T-helper 17 cell (primary cell): ENCODE measurements at places on chromosomes 5 and 9. TPM values are rescaled to one million over a fixed set of nuclear protein-coding genes. Genes with fewer than 3 reads are reported as not detected.
A peak's percentile ranks its signal among the peaks of the same experiment; 100 is the strongest.

The C5orf63 gene
- total RNA-seq = 5.6 TPM

The KYAT1 gene
- 5.7 TPM for total RNA-seq

The PCDHGA10 gene
- 0.18 TPM for total RNA-seq

The SLC34A3 gene
- total RNA-seq = not detected

The NFX1 gene
- 42.0 TPM for total RNA-seq

The NUTM2F gene
- total RNA-seq = not detected

The LCN9 gene
- not detected for total RNA-seq

The PCSK1 gene
- total RNA-seq = not detected

The SLCO6A1 gene
- total RNA-seq = not detected

DNA sequence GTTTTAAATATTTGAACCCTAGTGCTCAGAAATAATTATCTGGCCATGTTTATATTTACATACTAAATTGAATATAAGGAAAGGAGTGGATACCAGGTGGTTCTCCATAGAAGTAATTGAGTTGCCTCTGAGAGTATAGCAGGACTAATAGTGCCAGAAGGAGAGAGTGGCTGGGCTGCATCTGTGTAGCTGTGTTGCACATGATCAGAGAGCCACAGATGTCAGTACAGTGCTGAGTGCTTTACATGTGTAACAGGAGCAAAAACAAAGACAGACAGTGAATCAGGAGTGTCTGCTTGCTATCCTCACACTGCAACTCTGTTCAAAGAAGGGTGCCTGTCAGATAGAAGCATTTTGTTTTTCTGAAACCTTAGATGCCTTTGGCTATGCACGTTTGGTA is 353.9 kb upstream of the PAPPA start:
- no peak overlapping the region for H3K4me3 ChIP-seq
- DNase-seq = no peak
- no peaks in the 10 kb centered on the region for H3K4me1 ChIP-seq
- no peak overlapping the region for H3K27ac ChIP-seq
- no peaks in the 10 kb centered on the region for H3K36me3 ChIP-seq
- H3K27me3 ChIP-seq = no peaks in the 10 kb centered on the region

DNA sequence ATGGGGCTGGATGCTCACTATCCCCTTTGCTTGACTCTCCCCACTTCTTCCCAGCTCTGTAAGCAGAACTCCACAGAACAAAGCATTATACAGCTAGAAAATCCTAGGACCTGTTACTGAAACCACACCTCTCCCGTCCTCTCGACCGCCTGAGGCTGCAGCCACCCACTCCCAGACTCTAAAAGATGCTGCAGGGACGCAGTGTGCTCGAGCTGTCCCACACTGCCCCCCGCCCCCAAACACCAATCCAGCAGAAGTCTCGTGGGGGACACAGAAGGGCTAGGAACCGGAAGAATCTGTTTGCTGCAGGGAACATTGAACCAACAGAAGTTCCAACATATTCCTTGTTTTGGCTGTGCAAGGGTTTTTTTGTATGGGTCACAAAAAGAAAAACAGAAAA is 7.6 kb downstream of the CAMK2A start:
- no peak for DNase-seq
- no peak overlapping the region for H3K27ac ChIP-seq
- H3K4me3 ChIP-seq = peak overlapping the region; percentile 49
- peaks cover 8% of the 10 kb centered on the region for H3K4me1 ChIP-seq
- H3K36me3 ChIP-seq = no peaks in the 10 kb centered on the region

DNA sequence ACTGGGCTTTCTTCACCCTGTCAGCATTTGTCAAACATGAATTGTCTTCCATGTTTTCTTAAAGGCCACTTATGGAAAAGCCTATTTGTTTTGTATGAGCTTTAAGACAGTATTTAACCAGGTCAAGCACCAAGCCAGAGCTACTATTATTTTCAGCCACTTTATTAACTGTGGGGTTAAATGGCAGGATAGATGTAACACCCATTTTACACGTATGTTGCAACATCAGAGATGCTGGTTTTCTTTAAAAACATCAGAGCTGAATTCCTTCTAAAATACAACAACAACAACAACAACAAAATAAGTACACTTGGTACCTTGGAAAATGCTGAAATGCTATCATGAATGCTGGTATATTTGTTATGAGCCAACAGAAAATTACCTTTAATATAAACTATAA is 13.6 kb downstream of the ARRDC3 start:
- peaks cover 2% of the 10 kb centered on the region for H3K36me3 ChIP-seq
- H3K27me3 ChIP-seq = no peaks in the 10 kb centered on the region
- DNase-seq = no peak
- H3K4me3 ChIP-seq = no peak overlapping the region
- H3K4me1 ChIP-seq = peaks cover 8% of the 10 kb centered on the region

DNA sequence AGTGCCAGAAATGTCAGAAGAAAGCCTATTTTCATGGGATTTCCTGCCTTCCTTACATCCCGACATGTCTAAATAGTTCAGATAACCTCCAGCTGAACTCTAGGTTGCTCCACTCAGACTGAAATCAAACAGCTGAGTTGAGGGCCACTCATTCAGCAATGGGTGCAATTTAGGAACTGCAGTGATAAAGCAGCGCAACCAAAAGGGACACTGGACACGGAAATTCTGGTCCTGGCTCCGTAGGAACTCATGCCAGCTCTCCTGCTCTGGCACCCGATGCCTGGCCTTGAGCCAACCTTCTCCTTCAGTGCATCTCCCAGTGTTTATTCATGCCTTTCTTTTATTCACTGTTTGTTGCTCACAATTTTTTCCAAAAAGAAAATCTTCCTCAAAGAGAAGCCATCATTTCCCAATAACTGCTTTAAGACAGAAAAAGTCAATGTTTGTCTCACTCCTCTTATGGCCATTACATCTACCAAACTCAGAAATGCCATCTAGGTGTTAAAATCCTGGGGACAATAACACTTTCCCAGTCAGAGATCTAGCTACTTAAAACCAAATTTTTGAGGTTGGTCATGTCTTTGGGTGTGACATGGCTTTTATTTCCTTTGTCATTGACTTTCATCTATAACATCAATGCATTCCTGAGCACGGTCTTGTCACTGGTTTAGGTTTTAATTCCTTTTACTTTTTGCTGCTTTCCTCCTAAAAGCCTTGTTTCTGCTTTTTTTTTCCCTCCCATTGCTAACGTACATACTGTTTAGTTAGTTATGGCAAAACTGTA is 126.9 kb downstream of the PDE4D start:
- peaks cover 10% of the 10 kb centered on the region for H3K4me1 ChIP-seq
- peak overlapping the region; percentile 31 for H3K4me3 ChIP-seq
- peak overlapping the region; percentile 74 for H3K27ac ChIP-seq
- peaks cover 49% of the 10 kb centered on the region for H3K27me3 ChIP-seq

- no peak overlapping the region for H3K4me3 ChIP-seq
- H3K27ac ChIP-seq = no peak overlapping the region
- no peak for DNase-seq
- peaks cover 70% of the 10 kb centered on the region for H3K27me3 ChIP-seq
- H3K4me1 ChIP-seq = peaks cover 2% of the 10 kb centered on the region
Observed at GRCh38 chr9:138071292-138071691, 193.7 kb downstream of the CACNA1B start.

GRCh38 chr9:81629440-81629839 is 59.9 kb downstream of the TLE1 start:
- H3K27ac ChIP-seq = no peak overlapping the region
- DNase-seq = no peak
- H3K4me3 ChIP-seq = no peak overlapping the region
- H3K36me3 ChIP-seq = peaks cover 2% of the 10 kb centered on the region

GRCh38 chr9:118761016-118761790 is 608.0 kb downstream of the BRINP1 start:
- H3K27ac ChIP-seq = no peak overlapping the region
- H3K27me3 ChIP-seq = no peaks in the 10 kb centered on the region
- no peaks in the 10 kb centered on the region for H3K4me1 ChIP-seq
- no peak overlapping the region for H3K4me3 ChIP-seq

- H3K36me3 ChIP-seq = peaks cover 2% of the 10 kb centered on the region
- H3K27ac ChIP-seq = no peak overlapping the region
- peaks cover 2% of the 10 kb centered on the region for H3K4me1 ChIP-seq
- H3K4me3 ChIP-seq = no peak overlapping the region
Observed at GRCh38 chr5:158979749-158980521, 119.8 kb downstream of the EBF1 start.

DNA sequence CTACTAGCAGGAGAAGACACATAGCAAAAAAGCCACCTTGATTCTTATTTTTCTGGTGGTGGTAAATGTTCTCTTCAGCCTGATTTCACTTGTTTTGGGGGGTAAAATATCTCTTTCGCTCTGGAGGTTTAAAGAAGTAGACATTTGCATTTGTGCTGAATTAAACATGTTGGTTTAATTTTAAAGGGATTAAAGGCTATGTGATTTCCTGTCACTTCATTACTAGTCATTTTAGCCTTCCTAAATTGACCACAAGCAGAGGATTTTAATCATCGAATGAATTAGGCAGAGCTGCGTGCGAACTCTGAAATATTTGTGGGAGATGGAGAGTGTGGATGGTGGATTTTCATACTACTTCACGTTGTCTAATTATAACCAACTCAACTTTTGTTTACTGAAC is 4.8 kb downstream of the RASGRF2 start:
- H3K27ac ChIP-seq = peak overlapping the region; percentile 73
- peaks cover 38% of the 10 kb centered on the region for H3K4me1 ChIP-seq
- peaks cover 3% of the 10 kb centered on the region for H3K36me3 ChIP-seq
- DNase-seq = no peak
- H3K4me3 ChIP-seq = peak overlapping the region; percentile 73

DNA sequence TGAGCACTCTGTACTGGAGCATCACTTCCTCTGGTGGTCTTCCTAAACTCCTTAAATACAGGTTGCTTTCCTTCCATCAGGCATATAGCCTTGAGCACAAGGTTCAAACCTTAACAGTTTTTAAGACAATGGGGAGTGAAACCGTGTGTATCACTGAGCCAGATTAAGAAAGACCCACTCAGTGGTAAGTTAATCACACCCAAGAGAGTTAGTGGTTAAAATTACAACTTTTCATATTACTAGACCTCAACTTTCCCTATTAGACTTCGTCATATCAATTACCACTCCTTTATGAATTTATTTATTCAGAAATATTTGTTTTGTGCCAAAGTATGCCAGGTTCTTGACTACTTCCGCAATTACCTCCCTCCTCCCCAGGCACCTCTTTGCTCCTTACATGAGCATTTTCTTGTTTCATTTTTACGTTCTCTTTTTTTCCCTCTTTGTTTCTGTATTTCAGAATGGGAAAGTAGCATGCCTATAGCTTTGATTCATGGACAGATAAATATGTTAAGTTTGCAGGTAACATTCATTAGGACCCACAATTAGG is 351.0 kb downstream of the KIAA0825 start:
- peaks cover 3% of the 10 kb centered on the region for H3K36me3 ChIP-seq
- H3K4me1 ChIP-seq = no peaks in the 10 kb centered on the region
- no peak overlapping the region for H3K27ac ChIP-seq
- no peaks in the 10 kb centered on the region for H3K27me3 ChIP-seq
- DNase-seq = no peak

- peaks cover 6% of the 10 kb centered on the region for H3K36me3 ChIP-seq
- H3K4me3 ChIP-seq = no peak overlapping the region
- no peak for DNase-seq
Observed at GRCh38 chr5:75608870-75609269, 2.4 kb upstream of the ANKDD1B start.

- H3K27me3 ChIP-seq = no peaks in the 10 kb centered on the region
- H3K27ac ChIP-seq = no peak overlapping the region
- H3K4me1 ChIP-seq = no peaks in the 10 kb centered on the region
- no peak overlapping the region for H3K4me3 ChIP-seq
- H3K36me3 ChIP-seq = no peaks in the 10 kb centered on the region
Observed at GRCh38 chr9:29816954-29817703, 2243.8 kb upstream of the C9orf72 start.

DNA sequence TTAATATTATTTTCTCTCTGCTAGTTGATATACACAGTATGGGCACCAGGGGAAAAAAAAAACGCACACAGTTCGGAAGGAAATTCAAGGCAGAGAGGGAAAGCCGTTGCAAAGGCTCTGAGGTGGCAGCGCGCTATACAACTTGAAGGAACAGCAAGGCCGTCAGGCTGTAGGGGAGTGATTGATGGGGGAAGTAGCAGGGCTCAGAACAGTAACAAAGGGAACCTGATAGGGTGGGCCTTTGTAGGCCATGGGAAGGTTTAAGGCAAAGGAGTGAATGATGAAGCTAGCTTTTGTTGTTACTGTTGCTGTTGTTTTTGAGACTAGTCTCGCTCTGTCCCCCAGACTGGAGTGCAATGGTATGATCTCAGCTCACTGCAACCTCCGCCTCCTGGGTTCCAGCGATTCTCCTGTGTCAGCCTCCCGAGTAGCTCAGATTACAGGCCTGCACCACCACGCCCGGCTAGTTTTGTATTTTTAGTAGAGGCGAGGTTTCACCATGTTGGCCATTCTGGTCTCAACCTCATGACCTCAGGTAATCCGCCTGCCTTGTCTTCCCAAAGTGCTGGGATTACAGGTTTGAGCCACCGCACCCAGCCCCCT is 27.0 kb downstream of the AQP7 start:
- H3K27ac ChIP-seq = peak overlapping the region; percentile 37
- H3K36me3 ChIP-seq = peaks cover 2% of the 10 kb centered on the region

DNA sequence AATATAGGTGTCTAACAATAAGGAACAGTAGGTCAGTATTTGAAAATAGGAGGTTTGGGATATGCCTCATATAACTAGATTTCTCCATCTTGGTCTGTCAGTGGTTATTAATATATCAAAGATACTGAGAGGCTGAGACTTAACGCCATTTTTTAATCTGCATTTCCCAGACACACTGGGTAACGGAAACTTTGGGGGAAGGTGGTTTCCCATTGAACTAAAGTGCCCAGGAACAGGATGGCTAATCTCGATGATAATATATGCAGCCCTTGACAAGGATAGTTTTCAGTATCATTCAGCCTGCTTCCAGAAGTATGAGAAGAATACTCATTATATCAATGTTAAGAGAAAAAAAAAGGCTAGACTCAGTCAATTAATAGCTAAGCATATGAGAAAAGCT is 30.7 kb downstream of the EFNA5 start:
- no peak overlapping the region for H3K4me3 ChIP-seq
- H3K27me3 ChIP-seq = peaks cover 13% of the 10 kb centered on the region
- DNase-seq = no peak
- no peaks in the 10 kb centered on the region for H3K4me1 ChIP-seq
- no peaks in the 10 kb centered on the region for H3K36me3 ChIP-seq

DNA sequence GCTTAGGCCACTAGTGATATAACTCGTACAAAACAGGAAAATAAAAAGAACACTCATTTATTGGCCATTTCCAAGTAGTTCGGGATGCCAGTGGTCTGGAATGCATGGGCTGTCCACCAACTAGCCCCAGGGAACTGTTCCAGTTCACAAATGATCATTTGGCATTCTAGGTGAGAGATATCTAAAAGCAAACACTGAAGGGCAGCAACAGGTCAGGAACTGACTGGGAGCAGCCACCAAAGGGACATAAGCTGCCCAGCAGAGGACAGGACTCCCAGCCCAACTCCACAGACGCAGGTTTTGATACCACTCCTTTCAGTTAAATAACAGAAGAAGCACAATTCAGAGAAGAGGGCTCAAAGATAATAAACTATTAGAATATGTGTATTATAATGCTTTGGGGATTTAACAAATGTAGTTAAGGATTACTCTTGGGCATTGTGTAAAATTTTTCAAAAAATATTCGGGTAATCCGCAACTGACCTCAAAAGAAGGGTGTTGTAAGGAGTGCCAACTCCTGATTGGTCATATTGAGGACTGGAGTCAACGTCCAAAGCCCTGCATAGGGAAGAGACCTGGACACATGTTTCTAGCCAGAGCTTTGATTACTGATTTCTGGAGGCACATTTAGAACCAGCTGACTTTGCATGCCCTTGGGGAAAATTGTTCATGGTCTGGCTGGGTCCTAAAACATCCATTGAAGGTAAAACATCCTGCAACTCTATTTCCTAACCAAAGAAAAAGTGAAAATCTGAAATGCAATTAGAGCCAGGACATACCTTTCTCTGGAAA is 320.0 kb downstream of the DNAH5 start:
- H3K4me1 ChIP-seq = no peaks in the 10 kb centered on the region
- H3K27me3 ChIP-seq = no peaks in the 10 kb centered on the region
- H3K4me3 ChIP-seq = no peak overlapping the region
- DNase-seq = no peak
